ENCODE measurements at places on chromosomes 3 and 15.

DNA sequence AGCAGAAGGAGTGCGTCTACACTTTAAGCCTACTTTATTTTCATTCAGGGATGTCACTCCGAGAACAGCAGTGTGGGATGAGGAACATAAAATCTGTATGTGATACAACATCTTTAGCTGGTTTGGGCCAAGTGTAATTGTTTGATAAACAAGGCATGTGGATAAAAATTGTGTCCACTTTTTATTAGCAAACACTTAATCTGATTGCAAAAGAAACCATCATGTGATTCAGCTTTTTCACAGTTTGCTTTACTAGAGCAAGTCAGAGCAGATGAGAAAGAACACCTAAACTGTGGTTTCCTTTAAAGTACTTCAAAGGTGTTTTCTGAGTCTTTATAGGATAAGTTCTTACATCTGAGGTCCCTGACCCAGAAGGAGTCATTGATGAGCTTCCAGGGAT is 237.9 kb downstream of the THSD4 start:
- no peak for DNase-seq

DNA sequence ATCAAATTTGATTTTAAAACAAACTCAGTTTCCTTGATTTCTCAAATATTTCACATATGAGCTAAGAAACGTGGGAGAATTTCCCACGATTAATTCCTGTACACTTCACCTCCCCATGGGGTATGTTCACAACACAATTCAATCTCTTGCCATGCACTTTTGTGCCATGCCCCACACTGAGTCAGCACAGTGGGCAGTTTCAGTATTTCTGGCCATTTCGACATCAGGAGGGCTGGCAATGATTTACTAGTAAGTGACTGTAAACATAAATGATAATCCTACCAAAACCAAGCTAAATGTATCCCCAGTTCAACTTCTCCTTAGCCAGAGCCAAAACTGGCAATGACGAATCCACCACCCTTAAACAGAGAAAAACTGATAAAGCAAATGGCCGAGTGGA is 293.6 kb downstream of the FGF12 start:
- no peak for DNase-seq

- DNase-seq = no peak
Observed at GRCh38 chr15:82398785-82399184, 30.8 kb upstream of the GOLGA6L9 start.

DNA sequence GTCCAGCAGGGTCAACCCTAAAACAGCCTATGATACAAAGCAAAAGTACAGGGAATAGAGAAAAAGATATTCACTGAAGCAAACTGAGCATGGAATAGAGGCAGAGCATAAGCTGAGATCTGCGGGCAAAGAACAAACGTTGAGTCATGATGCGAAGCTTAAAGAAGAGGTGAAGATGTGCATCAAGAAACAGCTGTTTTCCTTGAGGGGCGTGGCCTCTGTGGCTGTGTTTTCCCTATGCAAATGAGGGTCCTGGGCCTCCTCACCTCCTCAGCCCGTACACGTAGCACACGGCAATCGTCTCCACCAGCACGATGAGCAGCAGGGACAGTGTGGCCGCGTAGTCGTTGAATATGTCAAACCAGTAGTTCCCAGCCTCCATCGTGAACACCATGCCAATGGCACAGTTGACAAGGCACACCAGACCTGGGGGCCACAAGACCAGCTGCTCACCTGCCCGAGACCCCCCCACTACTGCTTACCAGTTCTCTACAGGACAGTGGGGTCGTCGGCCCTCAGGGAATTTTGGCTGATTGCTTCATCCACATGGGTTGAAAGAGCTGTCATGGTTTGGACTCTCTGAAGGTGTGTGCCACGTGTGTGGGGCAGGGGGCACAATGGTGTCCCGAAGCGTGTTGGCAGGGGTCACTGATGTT is 33.6 kb downstream of the SLC6A20 start:
- DNase-seq = no peak

All from stimulated activated CD8-positive, alpha-beta memory T cell treated with anti-CD3 and anti-CD28 coated beads, Interleukin-12 subunit alpha, Interleukin-12 subunit beta, amount 100 ng/mL, for 4 hours (primary cell).